Activated T-helper 2 cell treated with anti-CD3 and anti-CD28 coated beads, Interferon-gamma antibody, Interleukin-2, Interleukin-4, amounts not matched to agents 10 μg/mL and 5 μg/mL and 100 μg/mL, durations not matched to agents 14 hours and 24 hours and 36 hours (primary cell): ENCODE measurements at places on chromosomes 7 and 10.
A peak's percentile ranks its signal among the peaks of the same experiment; 100 is the strongest.

- no peak for DNase-seq
Observed at GRCh38 chr10:103820101-103821062, 35.0 kb downstream of the SH3PXD2A start.

DNA sequence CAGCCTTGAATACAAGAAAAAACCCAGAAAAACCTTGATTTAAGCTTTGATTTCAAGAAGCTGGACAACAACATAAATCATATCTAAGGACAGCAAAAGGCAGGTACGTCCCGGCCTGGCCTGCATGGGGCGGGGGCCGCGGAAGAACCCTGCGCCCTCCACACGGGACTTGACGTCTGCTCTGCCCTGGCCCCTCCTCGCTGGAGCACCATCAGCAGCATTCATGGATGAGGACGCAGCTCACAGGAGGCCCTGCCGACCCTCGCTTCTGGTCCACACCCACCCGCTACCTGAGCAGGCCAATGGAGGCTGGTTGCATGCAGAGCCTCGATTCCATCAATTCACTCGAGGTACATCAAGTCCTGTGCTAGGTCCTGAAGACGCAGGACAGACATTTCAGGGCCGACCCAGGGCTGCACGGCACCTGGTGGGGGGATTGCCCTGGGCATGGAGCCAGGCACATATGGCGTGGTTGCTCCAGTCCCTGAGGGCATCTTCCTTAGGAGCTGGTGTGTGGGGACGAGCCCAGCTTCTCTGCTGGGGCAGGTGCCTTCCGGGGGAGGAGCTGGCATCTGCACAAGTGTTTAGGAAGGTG is 63.1 kb upstream of the NKX6-2 start:
- no peak for DNase-seq

GRCh38 chr7:156764016-156764669 is 123.6 kb downstream of the RNF32 start:
- no peak for DNase-seq

GRCh38 chr7:159040912-159041711 is 103.6 kb downstream of the VIPR2 start:
- no peak for DNase-seq

DNA sequence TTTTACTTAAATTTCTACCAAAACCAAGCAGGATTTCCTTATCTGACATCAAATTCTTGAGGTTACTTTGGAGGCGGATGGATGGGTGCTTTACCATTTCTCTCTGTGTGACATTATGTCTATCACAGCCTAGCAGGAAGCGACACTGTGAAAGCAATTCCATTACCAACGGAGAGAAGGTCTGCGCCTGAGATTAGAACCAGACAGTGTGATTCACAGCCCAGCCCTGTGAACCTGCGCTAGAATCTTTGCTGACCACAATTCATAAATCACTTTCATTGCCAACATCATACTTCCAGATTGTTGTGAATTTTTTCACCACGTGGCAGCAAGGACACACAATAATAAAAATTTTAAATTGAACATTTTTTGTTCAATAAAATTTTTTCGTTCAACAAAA is 126.5 kb downstream of the CUBN start:
- DNase-seq: peak; percentile 58

DNA sequence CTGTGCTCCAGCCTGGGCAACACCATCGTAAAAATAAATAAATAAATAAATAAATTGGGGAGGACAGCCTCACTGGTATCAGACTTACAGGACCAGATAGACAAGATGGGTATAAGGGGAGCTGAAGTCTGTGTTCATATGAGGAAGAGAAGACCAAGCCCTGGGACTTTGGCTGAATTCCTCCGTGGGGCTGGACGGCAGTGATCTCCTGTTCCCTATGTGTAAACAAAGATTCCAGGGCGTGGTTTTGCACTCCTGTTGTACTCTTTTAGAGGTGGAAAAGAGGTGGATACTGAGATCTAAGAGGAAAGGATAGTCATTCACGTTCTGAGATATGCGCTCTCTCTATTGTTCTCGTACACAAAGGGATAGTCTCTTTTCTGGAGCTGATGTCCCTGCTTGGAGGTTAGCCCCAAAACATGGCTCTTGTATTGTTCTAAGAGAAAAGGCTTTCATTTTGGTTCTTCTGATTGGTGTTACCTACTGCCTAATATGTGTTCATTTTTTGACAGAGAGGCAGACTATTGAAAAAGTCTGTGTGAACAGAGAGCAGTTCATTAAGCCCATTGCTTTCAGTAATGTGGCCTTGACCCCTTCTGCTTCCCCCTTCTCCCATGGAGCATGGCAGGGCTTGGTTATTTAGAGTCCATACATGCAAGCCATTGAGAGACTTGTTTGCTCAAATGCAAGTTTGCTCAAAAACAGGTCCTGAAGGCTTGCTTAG is 12.3 kb downstream of the KCTD7 start:
- DNase-seq: no peak

- no peak for DNase-seq
Observed at GRCh38 chr7:44898039-44898438, 12.7 kb upstream of the PURB start.

DNA sequence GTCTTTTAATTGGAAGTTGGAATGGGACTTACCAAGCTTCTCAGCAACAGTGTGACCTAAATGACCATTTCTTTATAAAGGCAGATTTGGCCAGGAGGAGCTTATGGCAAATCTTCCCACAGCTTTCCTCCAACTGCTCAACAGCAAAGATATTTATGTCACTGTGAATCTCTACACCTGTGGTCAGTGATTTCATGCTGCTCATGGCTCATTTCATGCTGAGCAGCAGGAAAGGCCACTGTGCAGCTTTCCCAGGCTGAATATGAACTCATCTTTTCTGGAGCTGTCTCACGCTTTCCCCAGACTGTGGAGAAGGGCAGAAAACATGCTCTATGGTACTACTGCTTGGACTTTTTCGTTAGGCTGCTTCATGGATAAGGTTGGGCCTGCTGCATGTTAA is 29.8 kb downstream of the CALCR start:
- no peak for DNase-seq

GRCh38 chr7:99115379-99115778 is 28.5 kb downstream of the SMURF1 start:
- no peak for DNase-seq

DNA sequence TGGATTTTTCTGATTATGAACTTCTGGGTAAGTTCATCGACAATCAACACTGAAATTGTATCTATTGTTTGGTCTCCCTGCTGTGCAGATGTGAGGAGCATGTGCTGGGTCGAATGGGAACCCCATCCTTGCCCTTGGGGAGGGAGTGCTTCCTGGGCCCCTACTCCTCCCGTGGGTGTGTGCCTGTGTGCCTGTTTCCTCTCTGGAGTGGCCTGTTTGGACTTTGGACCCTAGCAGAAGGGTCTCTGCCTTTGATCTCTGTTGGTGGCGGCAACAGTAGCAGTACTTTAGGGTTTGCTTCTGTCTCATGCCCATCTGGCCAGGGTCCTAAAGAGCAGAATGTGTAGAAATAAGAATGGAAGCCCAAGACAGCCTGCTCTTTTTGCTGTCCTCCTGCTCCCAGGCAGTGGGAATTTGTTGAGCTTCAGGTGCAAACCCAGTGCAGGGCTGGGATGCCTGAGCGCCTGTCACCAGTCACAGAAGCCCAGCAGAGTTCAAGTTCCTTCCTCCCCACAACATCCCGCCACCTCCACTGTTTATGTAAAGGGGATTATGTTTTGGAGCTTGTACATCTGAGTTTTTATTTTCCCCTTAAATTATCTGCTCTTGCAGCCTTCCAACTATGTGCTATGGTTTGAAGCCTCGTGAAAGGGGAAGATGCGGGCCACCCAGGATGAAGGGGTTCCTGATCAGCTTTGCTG is 1.5 kb upstream of the TACR2 start:
- no peak for DNase-seq

- no peak for DNase-seq
Observed at GRCh38 chr7:100029596-100029995, 14.2 kb downstream of the ZKSCAN1 start.

DNA sequence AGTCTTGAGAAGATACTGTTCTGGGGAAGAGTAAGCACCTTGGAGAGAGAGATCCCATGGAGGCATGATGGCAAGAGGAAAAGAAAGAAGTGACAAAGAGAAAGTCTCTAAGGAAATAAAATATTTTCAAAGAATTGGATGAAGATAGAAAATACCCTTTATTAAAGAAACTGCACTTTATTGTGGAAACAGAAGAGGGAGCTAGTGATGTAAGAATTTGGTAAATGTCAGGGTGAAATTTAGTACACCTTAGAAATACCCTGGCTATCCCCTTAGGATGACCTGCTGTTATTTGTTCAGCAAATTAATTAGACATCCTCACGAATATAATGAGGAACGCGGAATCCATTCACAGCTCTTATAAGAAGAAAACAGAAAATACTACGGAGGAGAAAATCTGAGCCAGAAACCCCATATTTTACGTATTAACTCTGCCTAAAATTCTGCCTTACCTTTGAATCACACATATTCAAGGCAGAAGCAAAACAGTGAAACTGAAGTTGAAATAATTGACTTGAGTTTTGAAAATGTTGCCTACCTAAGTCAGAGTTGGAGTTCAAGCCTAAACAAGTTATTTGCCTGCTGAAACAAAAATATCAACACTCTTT is 90.7 kb downstream of the TFPI2 start:
- no peak for DNase-seq

GRCh38 chr7:38704041-38704547 is 72.9 kb upstream of the AMPH start:
- no peak for DNase-seq

GRCh38 chr10:117175215-117175900 is 21.9 kb upstream of the KCNK18 start:
- peak; percentile 10 for DNase-seq
